ENCODE measurements at places on chromosomes 4 and X. TPM values are rescaled to one million over a fixed set of nuclear protein-coding genes. Genes with fewer than 3 reads are reported as not detected.
A peak's percentile ranks its signal among the peaks of the same experiment; 100 is the strongest.

The OTUD5 gene
- total RNA-seq: 54.1 TPM

The ANOS1 gene
- not detected for total RNA-seq

The FHDC1 gene
- 0.07 TPM for total RNA-seq

The TNIP3 gene
- 0.75 TPM for total RNA-seq

The FAM193A gene
- total RNA-seq: 33.2 TPM

The TGIF2LX gene
- not detected for total RNA-seq

The EGFL6 gene
- total RNA-seq: 2.0 TPM

The NSG1 gene
- total RNA-seq: 11.9 TPM

The MCUB gene
- total RNA-seq: 141 TPM

The ARSD gene
- total RNA-seq: 2.5 TPM

GRCh38 chr4:115986573-115986972 lies 873.2 kb upstream of the NDST4 start:
- no peaks in the 10 kb centered on the region for H3K36me3 ChIP-seq
- no peak overlapping the region for H3K27ac ChIP-seq
- DNase-seq: no peak
- no peak overlapping the region for H3K4me3 ChIP-seq

DNA sequence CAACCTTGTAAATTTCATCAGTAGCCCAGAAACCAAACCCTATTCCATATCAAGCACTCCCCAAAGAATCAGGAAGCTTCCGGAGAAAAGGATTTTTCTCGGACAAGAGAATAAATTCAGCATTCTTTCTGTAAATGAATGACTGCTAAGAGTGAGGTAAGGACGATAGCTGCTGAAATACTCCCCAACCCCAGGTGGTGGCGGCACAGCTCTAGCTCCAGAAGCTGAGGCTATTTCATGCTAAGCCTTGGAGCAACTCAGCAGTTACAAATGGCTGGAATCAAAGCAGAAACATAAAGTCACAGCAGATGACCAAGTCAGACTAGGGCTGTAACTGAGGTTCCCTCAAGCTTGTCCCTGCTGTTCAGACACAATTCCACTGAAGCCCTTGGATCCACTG lies 13.9 kb upstream of the PCDH19 start:
- H3K27me3 ChIP-seq: no peaks in the 10 kb centered on the region
- H3K27ac ChIP-seq: no peak overlapping the region
- no peak overlapping the region for H3K4me3 ChIP-seq
- no peak for DNase-seq

DNA sequence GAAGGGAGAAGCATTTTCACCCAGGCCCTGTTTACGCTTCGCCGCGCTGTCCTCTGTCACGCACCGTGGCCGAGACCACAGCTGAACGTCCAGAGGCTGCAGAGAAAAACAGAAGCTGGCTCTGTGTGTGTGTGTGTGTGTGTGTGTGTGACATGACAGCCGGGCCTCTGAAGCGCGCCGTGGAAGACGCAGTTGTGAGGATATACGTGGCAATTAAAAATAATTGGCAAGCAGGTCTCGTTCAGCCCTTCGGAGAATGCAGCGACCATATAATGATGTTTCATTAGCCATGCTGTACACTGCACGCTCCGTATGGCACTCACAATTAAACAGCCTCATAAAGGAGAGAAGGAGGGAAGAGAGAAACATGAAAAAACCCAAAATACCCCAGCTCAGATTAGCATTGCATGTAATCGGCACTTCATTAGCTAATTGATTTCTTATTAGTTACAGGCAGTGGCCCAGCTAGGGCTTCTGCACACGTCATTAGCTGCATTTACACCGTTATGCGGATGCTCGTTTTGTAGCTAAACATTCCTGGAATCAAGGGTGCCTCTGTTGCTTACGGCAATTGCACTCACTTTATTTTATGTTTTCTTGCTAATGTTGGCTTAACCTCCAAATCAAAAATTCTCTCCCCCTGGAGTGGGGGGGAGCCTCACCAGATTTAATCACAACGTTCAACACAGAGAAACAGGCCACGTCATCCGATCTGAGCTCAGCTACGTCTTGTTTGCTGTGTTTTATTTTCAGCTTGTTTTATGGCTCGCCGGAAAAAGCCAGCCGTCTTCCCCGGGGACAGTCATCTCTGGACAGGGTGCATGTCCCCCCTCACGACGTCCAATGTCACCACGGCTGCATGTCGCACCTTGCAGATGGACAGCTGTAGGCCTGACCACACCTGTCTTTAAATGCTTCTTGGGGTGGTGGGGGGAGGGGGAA lies 74.6 kb upstream of the SHOX start:
- no peak for DNase-seq
- H3K36me3 ChIP-seq: no peaks in the 10 kb centered on the region
- H3K4me3 ChIP-seq: no peak overlapping the region
- no peaks in the 10 kb centered on the region for H3K27me3 ChIP-seq

DNA sequence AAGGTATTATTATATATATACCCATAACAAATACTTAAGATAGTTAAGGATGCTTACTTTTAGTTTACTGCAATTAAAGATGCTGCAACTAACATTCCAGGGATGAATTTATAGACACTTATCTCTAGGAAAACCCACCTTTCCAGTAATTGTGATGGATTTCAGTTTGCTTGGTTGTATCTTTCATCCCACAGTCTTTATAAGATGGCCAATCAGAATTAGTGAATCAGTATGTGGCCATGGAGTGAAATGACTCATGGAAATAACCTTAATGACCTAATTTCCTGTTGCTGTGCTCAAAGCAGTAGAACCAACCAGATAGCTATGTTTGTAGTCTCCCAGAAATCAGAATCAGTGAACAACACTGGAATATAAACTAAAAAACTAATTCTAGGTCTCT lies 26.4 kb downstream of the MOSPD2 start:
- peaks cover 8% of the 10 kb centered on the region for H3K4me1 ChIP-seq
- H3K27me3 ChIP-seq: no peaks in the 10 kb centered on the region
- no peak overlapping the region for H3K4me3 ChIP-seq
- no peak for DNase-seq
- H3K36me3 ChIP-seq: peaks cover 36% of the 10 kb centered on the region

GRCh38 chr4:79184476-79184875 lies 141.4 kb downstream of the NAA11 start:
- no peak overlapping the region for H3K27ac ChIP-seq
- H3K4me3 ChIP-seq: no peak overlapping the region
- no peaks in the 10 kb centered on the region for H3K36me3 ChIP-seq
- no peak for DNase-seq
- H3K27me3 ChIP-seq: no peaks in the 10 kb centered on the region

- peaks cover 2% of the 10 kb centered on the region for H3K4me1 ChIP-seq
- no peaks in the 10 kb centered on the region for H3K27me3 ChIP-seq
- peaks cover 48% of the 10 kb centered on the region for H3K36me3 ChIP-seq
- no peak for DNase-seq
- H3K4me3 ChIP-seq: no peak overlapping the region
These were observed 15.4 kb downstream of the VAMP7 start for GRCh38 chrX:155896512-155896911.

DNA sequence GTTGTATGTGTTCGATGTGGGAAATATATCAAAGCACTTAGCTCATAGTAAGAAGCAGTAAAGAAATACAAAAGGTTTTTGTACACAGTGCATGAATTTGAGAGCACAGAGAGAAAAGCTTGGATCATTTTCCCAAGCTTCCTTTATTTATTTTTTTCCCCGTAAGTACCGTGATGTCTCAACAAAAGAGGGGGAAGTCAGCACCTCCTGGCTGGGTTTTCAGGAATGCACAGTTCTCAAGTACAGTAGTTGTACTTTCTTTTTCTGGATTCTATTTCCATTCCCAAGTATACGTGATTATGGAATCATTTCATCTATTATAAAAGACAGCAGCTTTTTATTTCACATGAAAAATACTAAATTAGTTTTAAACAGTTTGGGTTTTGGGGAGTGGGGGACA lies 171.5 kb upstream of the EDNRA start:
- no peaks in the 10 kb centered on the region for H3K27me3 ChIP-seq
- no peak for DNase-seq
- no peak overlapping the region for H3K27ac ChIP-seq
- no peaks in the 10 kb centered on the region for H3K36me3 ChIP-seq
- no peak overlapping the region for H3K4me3 ChIP-seq

DNA sequence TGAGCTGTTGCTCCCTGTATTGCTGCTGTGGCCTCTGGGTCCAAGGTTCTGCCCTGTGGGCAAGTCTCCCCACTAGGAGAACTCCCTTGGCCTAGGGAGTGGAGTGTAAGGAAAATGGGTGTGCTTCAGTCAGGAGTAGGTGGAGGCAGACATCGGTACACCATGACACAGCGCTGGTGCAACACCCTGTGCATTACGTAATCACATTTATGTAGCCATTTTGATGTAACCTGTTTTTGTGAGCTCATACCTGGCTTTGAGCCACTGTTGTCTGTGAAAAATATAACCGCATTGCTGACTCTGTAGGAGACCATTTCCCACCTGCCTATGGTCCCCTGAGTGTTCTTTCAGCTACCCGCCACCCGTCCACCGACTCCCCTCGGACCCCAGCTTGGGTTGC lies 700.5 kb upstream of the AGA start:
- H3K4me3 ChIP-seq: no peak overlapping the region
- H3K4me1 ChIP-seq: no peaks in the 10 kb centered on the region
- DNase-seq: no peak
- H3K27ac ChIP-seq: no peak overlapping the region
- H3K36me3 ChIP-seq: no peaks in the 10 kb centered on the region

DNA sequence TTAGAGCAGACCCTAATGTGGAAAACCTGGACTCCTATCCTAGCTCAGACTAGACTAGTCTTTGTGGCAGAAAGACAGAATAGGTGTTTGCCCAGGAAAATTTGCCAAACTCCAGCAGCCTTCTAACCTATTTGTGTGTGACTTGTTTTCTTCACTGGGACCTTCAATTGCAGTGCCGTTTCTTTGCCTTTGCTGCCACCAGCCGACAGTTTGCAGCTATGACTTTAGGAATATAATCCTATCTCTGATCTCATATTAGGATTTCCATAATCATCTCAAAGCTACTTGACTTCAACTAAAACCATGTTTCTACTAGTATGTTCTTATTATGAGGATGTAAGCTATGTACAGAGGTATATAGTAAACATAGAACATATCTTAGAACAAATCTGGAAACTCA lies 60.2 kb upstream of the PGAM4 start:
- H3K27ac ChIP-seq: no peak overlapping the region
- H3K27me3 ChIP-seq: no peaks in the 10 kb centered on the region
- peak; percentile 12 for DNase-seq

- H3K27ac ChIP-seq: no peak overlapping the region
- H3K4me3 ChIP-seq: no peak overlapping the region
- no peaks in the 10 kb centered on the region for H3K27me3 ChIP-seq
These were observed 468.4 kb upstream of the PRKX start for GRCh38 chrX:4181782-4182407.

GRCh38 chrX:36913551-36913950 lies 94.6 kb upstream of the FAM47C start:
- no peaks in the 10 kb centered on the region for H3K27me3 ChIP-seq
- no peak for DNase-seq
- no peak overlapping the region for H3K4me3 ChIP-seq
- H3K4me1 ChIP-seq: no peaks in the 10 kb centered on the region
- no peaks in the 10 kb centered on the region for H3K36me3 ChIP-seq

DNA sequence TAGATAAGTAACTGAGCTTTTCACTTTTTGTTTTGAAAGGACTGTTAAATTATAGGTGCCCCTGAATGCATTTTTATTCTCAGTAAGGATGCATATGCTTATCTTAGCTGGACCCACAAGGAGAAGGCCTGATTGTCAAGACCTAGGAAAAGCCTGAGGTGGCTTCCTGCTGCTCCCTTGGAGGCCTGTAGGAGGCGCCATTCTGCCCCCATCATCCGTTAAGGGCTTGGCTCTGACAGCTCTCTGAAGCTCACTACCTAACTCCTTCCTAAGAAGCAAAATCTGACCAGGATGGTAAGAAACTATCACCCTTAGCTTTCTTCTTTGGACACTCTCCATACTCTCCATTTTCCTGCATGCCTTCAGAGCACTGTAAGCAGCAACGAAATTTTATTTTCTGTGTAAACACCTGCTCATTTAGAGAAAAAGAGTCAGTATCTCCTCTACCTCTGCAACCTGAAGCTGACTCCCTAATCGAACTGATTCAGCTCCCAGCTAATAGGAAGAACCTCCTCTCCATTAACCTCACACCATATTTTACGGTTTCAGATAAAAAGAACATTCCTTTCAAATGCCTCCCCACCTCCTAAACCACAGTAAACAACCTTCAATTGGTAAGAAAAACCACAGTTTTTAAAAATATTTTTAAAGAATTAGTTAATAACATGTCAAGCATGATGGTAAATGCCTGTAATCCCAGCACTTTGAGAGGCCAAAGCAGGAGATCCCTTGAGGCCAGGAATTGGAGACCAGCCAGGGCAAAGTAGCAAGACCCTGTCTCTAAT lies 73.4 kb upstream of the EDNRA start:
- no peak overlapping the region for H3K4me3 ChIP-seq
- no peaks in the 10 kb centered on the region for H3K4me1 ChIP-seq
- H3K27me3 ChIP-seq: no peaks in the 10 kb centered on the region
- no peaks in the 10 kb centered on the region for H3K36me3 ChIP-seq

DNA sequence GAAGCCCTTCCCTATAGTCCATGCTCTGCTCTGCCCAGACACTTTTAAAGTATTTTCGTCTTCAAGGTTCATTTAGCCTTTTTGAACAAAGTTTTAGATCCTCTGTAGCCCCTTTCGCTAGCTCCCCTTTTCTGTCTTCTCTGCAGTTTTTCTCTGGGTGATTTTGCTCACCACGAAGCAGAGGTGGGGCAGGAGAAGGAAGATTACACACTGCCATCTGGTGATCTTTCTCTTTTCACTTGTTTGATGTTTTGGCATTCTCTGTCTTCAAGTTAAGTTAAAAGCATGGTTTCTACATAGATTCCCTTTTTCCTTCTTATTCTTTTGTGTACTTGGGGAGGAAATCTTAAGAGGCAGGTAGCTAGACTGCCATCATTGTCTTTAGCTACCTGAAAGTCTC lies 43.9 kb downstream of the CC2D2A start:
- peaks cover 5% of the 10 kb centered on the region for H3K4me1 ChIP-seq
- H3K4me3 ChIP-seq: no peak overlapping the region
- no peaks in the 10 kb centered on the region for H3K27me3 ChIP-seq
- H3K36me3 ChIP-seq: no peaks in the 10 kb centered on the region
- no peak overlapping the region for H3K27ac ChIP-seq
- no peak for DNase-seq

GRCh38 chrX:10938365-10938923 lies 172.7 kb upstream of the HCCS start:
- no peak overlapping the region for H3K27ac ChIP-seq
- no peaks in the 10 kb centered on the region for H3K27me3 ChIP-seq
- H3K4me3 ChIP-seq: no peak overlapping the region

DNA sequence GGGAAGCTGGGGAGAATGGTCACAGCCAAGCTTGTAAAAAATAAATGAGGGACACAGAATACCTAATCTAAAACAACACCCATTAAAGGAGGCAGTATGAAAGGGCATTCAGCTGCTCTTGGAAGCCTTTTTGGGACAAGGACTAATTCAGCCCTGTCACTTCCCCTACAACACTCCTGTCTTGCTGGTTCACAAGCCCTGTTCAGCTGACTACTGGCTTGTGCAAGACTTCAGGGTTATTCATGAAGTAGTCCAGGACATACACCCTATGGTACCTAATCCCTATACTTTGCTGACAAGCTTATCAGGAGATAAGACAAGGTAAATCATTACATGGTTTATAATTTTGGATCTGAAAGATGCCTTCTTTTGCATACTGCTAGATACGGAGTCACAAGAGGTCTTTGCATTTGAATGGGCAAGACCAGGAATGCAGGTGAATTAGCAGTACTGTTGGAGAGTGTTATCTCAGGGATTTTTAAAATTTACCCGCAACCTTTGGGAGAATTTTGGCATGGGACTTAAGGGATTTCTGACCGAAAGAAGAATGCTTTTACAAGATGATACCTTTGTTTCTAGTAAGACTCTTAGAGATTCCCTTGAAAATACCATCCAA lies 103.2 kb upstream of the LANCL3 start:
- H3K36me3 ChIP-seq: no peaks in the 10 kb centered on the region
- H3K4me3 ChIP-seq: no peak overlapping the region
- no peaks in the 10 kb centered on the region for H3K27me3 ChIP-seq
